SHP77 (cell line): ENCODE measurements at places on chromosomes 1 and 21.

- DNase-seq, result no peak
Measured at GRCh38 chr1:89405275-89405929, 41.5 kb downstream of the GBP6 start.

GRCh38 chr1:229557913-229558414, 543 bp downstream of the ABCB10 start:
- DNase-seq, result peak; percentile 35

DNA sequence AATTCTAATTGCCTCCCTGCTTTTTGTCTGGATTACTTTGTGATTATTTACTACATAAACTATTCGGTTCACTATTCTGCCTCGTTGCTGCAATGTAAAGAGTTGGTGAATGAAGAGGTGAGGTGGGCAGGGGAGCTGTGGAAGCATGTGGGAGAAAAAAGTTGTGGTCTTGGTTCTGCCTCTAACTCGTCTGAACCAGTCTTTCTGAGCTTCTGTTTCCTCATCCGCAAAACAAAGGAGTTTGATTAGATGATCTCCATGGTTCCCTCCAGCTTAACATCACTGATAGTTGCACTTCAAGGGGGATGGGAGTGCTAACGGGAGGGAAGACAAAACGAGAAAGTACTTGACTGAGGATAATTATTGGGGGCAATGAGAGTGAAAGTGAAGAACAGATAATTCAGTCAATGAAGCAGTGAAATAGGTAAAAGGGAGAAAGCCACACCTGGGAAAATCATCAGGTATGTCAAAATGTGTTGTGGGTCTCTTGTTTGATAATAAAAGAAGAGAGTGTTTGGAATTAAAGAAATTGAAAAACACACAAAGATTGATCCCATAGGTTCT, 26.2 kb upstream of the UHMK1 start:
- no peak for DNase-seq

- DNase-seq, result no peak
Measured at GRCh38 chr21:14977814-14978213, 87.0 kb downstream of the NRIP1 start.

GRCh38 chr1:113434081-113434873, 44.0 kb downstream of the MAGI3 start:
- DNase-seq, result no peak

- no peak for DNase-seq
Measured at GRCh38 chr1:2493218-2493617, 17.1 kb downstream of the PLCH2 start.

DNA sequence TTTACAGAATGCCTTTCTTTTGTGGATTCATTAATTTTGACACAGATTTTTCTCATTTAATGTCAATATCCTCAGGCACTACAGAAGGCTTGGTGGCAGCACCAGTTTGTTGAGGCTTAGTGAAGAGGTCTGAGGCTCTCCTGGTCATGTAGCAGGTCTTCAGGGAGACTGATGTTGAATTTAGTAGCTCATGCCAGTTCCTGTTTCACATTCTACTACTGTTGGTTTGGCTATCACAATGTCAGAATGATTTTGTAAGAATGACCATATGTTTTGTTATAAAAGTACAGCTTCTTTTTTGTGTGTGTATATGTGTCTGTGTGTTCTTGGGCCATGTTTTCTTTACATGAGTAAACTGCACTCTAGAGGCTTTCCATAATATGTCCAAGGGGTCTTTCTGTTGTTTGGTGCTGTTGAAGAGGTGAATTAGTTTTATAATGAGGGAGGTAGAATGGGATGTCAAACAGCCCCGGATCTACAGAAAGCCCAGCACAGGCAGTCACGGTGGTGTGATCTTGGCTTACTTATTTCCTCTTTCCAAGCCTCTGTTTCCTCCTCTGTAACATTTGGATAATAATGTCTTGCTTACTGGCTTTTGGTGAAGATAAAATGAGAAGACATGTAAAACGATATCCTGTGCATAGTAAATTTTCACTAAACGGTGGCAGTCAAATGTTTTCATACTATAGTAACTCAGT, 32.0 kb downstream of the C1orf21 start:
- DNase-seq, result no peak

GRCh38 chr1:210087058-210087457, 145.5 kb upstream of the SERTAD4 start:
- no peak for DNase-seq

DNA sequence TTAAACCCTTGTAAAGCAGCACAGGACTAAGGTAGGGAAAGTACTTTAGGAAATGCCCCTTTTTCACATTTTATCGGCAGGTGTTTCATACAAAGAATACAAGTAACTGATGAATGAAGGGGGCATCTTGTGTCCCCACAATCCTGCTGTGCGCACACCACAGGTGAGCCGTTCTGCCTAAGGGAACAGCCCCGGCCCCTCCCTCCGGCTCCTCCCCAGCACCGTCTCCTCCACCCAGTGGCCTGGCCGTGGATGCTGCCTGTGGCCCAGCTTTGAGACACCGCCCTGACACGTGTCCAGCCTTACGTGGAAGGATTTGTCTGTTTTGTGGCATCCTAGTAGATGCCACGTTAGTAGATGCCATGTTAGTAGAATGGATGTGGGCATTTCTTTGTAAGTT, 12.8 kb downstream of the FAAP20 start:
- no peak for DNase-seq

GRCh38 chr1:197924516-197925123, 7.4 kb downstream of the LHX9 start:
- DNase-seq, result no peak

- no peak for DNase-seq
Measured at GRCh38 chr21:37410639-37411038, 44.1 kb downstream of the DYRK1A start.

GRCh38 chr1:167491586-167492461, 26.5 kb downstream of the CD247 start:
- DNase-seq, result peak; percentile 19

GRCh38 chr1:157960773-157961172, 32.7 kb upstream of the KIRREL1 start:
- no peak for DNase-seq

DNA sequence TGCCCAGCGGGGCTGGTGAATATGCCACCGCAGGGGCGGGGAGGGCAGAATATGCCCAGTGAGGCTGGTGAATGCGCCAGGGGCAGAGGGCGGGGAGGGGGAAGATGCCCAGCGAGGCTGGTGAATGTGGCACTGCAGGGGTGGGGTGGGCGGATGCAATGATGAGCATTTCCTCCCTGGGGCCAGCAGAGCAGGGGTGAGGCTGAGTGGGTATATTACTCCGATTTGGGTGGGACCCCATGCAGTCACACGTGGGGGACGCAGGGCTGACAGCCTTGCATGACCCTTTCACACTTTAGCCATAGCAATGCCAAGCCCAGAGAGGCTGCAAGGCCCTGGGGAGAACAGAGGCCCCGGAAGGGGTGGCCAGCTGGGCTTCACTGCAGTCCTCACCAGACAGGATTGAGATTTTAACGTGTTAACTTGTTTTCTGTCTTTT, 9.3 kb upstream of the SLX9 start:
- DNase-seq, result no peak

GRCh38 chr1:26003262-26003661, 5.4 kb upstream of the PAFAH2 start:
- no peak for DNase-seq

- DNase-seq, result peak; percentile 24
Measured at GRCh38 chr21:32520875-32521735, 64.2 kb downstream of the TCP10L start.

- peak; percentile 20 for DNase-seq
Measured at GRCh38 chr1:22635436-22635835, 992 bp upstream of the C1QA start.

GRCh38 chr1:117985973-117986372, 56.4 kb downstream of the WDR3 start:
- no peak for DNase-seq

GRCh38 chr1:202578001-202578504, 132.2 kb downstream of the SYT2 start:
- no peak for DNase-seq

GRCh38 chr1:34983700-34984355, 1.3 kb downstream of the TMEM35B start:
- peak; percentile 2 for DNase-seq

DNA sequence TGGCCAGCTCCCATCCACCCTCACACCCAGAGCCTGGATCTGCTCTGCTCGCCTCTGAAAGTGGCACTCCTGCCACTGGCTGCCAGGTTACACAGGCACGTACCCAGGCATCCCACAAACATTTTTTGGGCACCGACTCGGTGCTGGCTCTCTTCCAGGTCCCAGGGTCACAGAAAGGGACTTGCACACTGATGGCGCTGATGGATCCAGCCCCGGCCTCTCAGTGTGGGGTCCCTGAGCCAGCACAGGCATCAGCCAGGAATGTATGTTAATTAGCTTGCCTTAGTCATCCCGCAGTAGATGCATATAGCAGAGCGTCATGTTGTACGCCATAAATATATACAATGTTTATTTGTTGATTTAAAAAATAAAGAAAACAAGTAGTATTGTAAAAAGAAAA, 537.2 kb downstream of the NPHP4 start:
- DNase-seq, result no peak

GRCh38 chr1:114495486-114495885, 15.5 kb downstream of the TRIM33 start:
- DNase-seq, result no peak

- no peak for DNase-seq
Measured at GRCh38 chr1:53454019-53454418, 5.2 kb upstream of the DMRTB1 start.

GRCh38 chr1:51097171-51097570, 4.9 kb upstream of the C1orf185 start:
- DNase-seq, result no peak

GRCh38 chr21:39001341-39001740, 181.9 kb downstream of the PSMG1 start:
- no peak for DNase-seq

GRCh38 chr1:52032785-52033131, 852 bp downstream of the KTI12 start:
- DNase-seq, result no peak

GRCh38 chr1:15378729-15379128, 31.0 kb upstream of the EFHD2 start:
- no peak for DNase-seq

DNA sequence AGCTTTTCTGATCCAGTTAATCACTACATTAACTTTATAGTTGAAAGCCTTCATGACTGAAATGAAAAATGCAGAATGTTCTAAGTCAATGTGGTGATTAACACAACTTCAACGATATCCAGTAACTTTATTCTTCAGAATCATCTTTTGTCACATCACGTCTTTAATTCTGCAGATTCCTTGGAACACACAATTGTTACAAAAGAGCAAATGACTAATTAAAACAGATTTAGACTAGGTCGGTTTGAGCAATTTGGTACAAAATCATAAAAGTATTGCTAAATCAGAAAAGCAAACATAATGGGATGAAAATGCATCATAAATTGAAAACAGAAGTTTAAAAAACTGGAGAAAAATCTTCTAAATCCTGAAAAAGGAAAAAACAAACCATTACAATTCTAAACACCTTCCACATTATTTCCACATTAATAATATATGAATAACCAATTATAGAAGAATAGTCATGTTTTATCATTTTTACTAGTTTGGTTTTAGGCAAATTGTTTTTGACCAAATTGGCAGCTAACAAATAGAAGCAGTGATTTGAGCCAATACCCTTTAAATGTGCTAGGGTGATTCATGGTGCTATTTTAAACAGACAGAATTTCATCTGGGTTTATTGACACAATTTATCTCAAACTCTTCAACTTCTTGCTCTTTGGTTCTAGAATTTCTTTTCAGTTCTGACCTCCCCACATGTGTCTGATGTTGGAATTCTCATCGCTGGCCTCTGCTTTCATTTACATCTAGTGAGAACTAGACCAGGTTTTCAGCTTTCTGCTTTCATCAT, 468.1 kb upstream of the PTBP2 start:
- DNase-seq, result no peak

GRCh38 chr1:79896140-79896539, 889.6 kb upstream of the ADGRL4 start:
- DNase-seq, result no peak
